ENCODE measurements at places on chromosomes 2 and 18. TPM values are rescaled to one million over a fixed set of nuclear protein-coding genes. Genes with fewer than 3 reads are reported as not detected.

DNA sequence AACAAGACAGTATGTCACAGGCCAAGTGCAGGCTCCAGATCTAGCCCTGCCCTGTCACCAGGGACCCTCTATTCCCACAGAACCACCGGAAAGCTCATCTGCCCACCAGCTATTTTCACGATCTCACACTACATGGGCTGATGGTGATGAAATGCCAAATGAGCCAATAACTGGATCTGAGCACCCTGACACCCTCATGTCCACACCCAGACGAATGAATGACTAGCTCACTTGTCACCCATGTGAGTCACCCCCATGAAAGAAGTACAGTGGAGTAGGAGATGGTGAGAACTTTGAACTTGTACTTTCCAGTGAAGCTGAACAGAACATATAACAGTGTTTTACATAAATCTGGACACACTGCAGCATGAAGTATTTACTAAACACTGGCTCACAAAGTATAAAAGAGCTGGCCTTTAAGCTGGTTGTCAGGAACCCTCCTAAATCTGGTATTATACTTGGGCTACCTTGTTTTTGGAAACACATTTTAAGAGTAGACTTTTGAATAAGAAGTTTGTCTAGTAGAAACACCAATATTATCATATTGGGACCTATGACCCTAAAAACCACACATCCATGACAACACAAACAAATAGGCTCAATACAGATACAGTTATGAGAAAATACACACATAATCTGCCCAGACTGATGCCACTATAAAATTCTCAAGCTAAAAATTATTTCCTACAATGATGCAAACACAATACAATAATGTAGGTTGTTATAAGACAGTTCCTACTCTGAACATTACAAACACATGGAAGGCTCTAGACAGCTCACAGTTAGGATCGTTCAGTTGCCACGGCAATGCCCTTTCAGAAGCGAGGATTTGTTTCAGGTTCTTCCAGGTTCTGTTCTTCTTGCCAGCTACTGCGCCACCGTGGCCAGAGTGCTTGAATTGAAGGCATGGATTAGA, 19.0 kb downstream of the INO80C start:
- no peak overlapping the region for H3K27ac ChIP-seq
- DNase-seq, result no peak
- no peaks in the 10 kb centered on the region for H3K27me3 ChIP-seq
- H3K4me1 ChIP-seq, result peaks cover 5% of the 10 kb centered on the region
- H3K4me3 ChIP-seq, result no peak overlapping the region
- H3K36me3 ChIP-seq, result no peaks in the 10 kb centered on the region

PPP1R1C gene
- total RNA-seq, result 5.8 TPM

DNA sequence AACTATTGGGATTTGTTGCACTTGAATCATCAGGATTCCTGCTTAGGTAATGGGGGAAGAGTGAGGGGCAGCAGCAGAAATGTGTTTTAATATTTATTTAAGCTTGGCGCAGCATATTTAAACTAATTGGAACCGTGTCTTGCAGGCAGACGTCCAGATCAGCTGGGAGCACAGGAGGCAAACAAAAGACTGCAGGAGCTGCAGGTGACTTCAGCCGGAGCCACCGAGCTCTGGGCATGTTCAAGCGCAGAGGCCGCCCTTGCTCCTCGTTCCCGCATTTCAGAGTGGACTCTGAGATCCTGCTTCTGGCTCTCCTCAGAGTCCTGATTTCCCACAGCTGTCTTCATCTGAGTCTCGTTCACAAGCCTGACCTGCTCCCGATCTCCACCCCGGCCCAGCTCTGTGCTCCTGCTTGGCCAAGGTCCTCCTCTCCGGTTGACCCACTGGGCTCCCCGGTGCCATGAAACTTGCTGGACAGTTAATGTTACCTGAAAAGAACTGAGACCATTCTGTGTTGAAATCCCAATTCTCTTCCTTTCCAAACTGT, 475.5 kb downstream of the SOX11 start:
- H3K4me1 ChIP-seq, result no peaks in the 10 kb centered on the region
- DNase-seq, result no peak
- H3K27ac ChIP-seq, result no peak overlapping the region
- no peaks in the 10 kb centered on the region for H3K27me3 ChIP-seq

NCKAP5 gene
- total RNA-seq, result 40.8 TPM

- no peaks in the 10 kb centered on the region for H3K4me1 ChIP-seq
- H3K27ac ChIP-seq, result no peak overlapping the region
- H3K27me3 ChIP-seq, result no peaks in the 10 kb centered on the region
- no peak for DNase-seq
Observed at GRCh38 chr2:45872211-45872610, 220.7 kb downstream of the PRKCE start.

- no peaks in the 10 kb centered on the region for H3K4me1 ChIP-seq
- no peak for DNase-seq
- H3K27ac ChIP-seq, result no peak overlapping the region
- no peaks in the 10 kb centered on the region for H3K27me3 ChIP-seq
- no peaks in the 10 kb centered on the region for H3K36me3 ChIP-seq
Observed at GRCh38 chr2:12982149-12982584, 265.4 kb downstream of the TRIB2 start.

- no peak for DNase-seq
- H3K4me3 ChIP-seq, result no peak overlapping the region
- peaks cover 100% of the 10 kb centered on the region for H3K27me3 ChIP-seq
- H3K27ac ChIP-seq, result no peak overlapping the region
Observed at GRCh38 chr2:174334278-174334715, 457 bp upstream of the SP9 start.

GAD1 gene
- not detected for total RNA-seq

DNA sequence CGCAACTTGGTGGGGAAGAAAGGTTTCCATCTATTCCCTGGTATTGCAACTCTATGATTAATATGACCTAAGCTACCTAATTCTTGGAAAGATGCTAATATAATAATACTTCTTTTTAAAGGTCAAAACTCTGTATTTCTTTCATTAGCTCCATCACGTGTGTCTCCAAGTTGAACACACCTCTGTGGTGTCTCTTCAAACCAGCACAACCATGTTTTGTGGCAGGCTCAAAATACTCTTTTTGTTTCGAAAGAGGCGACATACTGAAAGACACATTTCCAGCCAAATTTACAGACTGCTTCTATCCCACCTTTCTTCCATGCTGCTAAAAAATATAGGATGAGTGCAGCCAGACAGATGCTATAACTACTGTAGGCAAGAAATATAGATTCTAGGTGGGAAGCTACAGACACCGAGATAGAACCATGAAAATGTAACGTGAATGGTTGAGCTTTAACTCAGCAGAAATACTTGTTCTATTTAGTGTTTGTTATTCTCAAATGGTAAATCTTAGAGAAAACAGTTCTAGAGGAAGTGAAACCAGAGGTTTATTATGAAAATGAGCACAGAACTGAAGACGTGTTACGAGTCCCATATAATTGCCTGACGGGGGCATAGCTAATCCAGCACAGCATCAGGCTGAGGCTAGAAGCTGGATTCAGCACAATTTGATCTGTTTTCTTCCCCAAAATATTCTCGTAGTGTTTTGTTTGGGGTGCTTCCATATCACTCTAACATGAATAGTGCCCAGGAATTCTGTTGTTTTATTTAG, 991.5 kb upstream of the FANCL start:
- no peak overlapping the region for H3K27ac ChIP-seq
- DNase-seq, result no peak
- no peaks in the 10 kb centered on the region for H3K27me3 ChIP-seq
- no peaks in the 10 kb centered on the region for H3K36me3 ChIP-seq
- H3K4me1 ChIP-seq, result no peaks in the 10 kb centered on the region
- no peak overlapping the region for H3K4me3 ChIP-seq

GRCh38 chr2:48328942-48329723, 200.8 kb upstream of the STON1 start:
- no peaks in the 10 kb centered on the region for H3K27me3 ChIP-seq
- no peak for DNase-seq
- peaks cover 29% of the 10 kb centered on the region for H3K4me1 ChIP-seq
- H3K36me3 ChIP-seq, result no peaks in the 10 kb centered on the region

CDKL4 gene
- total RNA-seq, result 2.1 TPM

DNA sequence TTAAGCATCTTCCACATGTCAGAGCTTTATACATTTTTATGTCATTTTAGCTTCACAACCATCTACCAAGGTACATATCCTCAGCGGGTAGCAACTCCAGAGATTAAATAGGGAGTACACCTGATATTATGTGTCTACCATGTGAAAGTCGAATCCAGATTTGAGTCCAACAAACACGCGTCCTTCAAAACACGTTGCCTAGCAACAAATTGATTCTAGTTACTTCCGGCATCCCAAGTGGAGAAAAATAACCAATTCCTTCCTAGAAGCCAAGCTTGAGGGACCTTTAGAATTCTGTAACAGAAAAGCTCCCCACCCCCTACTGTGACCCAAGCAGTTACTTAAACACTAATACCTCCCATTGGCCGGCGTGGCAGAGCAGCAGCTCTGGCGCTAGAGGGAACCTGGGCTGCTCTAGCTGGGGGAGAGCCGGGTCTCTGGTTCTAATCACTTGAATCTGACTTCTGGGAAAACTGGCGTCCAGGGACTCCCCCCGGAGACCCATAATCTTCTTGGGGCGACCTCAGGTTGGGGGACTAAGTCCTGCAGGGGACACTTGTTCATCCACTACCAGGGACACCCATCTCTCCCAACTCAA, at the start of gene ERICH2:
ERICH2 (plus strand) TSS at position 371 of the 598 bp plus-strand sequence. CDS start 304 bp downstream, outside the sequence.
- H3K27me3 ChIP-seq, result no peaks in the 10 kb centered on the region
- peak; percentile 79 for DNase-seq
- peaks cover 5% of the 10 kb centered on the region for H3K4me1 ChIP-seq
- peak within 1 kb of the TSS; percentile 79 for H3K27ac ChIP-seq
- peak within 1 kb of the TSS; percentile 73 for H3K4me3 ChIP-seq
- H3K36me3 ChIP-seq, result no peaks in the 10 kb centered on the region

DNA sequence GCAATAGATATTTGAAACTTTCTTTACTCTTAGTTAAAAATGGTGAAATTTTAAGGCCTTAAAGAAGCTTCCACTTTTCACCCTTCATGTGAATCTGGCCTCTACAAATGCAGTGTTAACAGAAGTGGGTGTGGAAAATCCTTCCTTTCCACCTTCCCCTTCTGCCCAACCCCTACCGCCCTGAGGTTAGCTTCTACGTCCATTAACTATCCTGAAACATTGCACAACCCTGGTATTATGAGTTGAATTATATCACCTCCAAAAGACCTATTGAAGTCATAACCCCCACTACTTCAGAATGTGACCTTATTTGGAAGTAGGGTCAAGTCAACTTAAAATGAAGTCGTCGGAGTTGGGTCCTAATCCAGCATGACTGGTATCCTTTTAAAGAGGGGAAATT, 80.8 kb upstream of the ACSL3 start:
- H3K4me3 ChIP-seq, result no peak overlapping the region
- no peak for DNase-seq
- no peaks in the 10 kb centered on the region for H3K36me3 ChIP-seq
- H3K27ac ChIP-seq, result no peak overlapping the region

DNA sequence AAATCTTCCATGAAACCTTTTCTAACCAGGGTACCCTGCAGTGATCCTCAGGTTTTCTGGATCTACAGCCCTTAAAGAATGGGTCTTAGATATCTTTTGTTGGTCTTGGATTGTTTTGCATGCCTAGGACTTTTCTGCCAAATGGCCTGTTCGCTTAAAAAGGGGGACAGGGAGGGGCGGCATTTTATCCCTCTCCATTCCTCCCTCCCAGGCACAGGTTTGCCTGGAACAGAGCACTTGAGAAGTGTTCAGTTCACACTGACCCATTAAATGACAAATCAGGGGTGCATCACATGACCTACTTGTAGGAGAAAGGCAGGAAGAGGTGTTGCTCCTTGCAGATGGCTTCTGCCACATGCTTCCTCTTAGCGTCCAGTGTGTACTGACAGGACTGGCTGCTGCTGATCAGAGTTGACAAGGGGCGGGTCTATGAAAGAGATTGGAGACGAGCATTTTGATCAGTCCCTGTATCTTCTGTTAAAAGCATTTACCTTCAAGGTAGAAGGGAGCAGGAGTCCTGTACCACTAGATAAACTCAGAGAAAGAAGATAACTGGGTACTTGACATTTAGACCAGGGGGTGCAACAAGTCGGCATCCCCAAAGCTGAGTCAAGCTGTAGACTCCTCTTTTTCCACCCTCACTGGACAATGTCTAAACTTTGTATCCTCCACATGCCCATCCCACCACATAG, 8.4 kb downstream of the APOB start:
- H3K27ac ChIP-seq, result no peak overlapping the region
- no peaks in the 10 kb centered on the region for H3K27me3 ChIP-seq
- H3K4me3 ChIP-seq, result no peak overlapping the region
- DNase-seq, result no peak
- peaks cover 14% of the 10 kb centered on the region for H3K4me1 ChIP-seq
- H3K36me3 ChIP-seq, result no peaks in the 10 kb centered on the region

GRCh38 chr2:102310964-102311640, at the start of gene IL1RL1:
IL1RL1 (plus strand) TSS chr2:102311563; CDS start chr2:102338265, 26,702 bp downstream.
- H3K4me3 ChIP-seq, result no peak within 1 kb of the TSS
- H3K4me1 ChIP-seq, result no peaks in the 10 kb centered on the region
- DNase-seq, result no peak

- H3K36me3 ChIP-seq, result no peaks in the 10 kb centered on the region
- no peak overlapping the region for H3K27ac ChIP-seq
- H3K27me3 ChIP-seq, result no peaks in the 10 kb centered on the region
- H3K4me3 ChIP-seq, result no peak overlapping the region
Observed at GRCh38 chr2:227007148-227007547, 156.9 kb downstream of the COL4A4 start.

ONECUT2 gene
- total RNA-seq, result 0.03 TPM

DNA sequence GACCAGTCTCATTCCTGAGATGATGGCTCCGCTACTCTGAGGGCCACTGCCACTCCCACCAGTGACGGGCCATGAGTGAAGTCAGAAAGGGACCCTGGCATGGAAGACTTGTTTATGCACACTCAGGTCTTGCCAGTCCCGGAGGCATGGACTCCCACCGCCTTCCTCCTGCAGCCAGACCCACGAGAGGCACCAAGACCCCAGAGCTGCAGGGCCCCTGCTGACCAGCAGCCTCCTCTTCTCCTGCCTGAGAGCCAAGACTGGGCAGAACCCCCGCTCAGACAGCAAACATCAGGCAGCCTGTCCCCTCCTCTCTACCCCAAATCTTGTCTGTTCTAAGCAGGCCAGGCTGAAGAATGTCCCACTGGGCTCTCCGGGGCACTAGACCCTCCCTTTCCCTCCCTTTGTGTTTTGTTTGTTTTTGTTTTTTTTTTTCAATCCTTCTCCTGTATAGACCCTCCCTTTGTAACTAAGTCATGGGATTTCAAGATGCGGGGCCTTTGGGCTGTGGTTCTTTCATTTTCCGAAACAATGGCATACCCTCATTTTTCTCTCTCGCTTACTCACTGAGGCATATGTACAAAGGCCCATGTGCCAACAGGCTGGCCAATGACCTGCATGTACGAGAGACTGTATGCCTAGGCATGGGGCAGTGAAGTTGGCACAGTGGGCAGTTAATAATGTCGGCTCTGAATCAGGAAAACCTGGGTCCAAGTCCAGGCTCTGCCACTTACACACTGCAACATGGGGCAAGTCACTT, 24.3 kb upstream of the MAPRE3 start:
- DNase-seq, result no peak
- H3K27ac ChIP-seq, result no peak overlapping the region
- H3K4me3 ChIP-seq, result no peak overlapping the region
- H3K27me3 ChIP-seq, result peaks cover 30% of the 10 kb centered on the region
- no peaks in the 10 kb centered on the region for H3K4me1 ChIP-seq

Data from upper lobe of right lung (tissue), 1 donor.